ENCODE measurements at places on chromosomes 6 and 20.

GRCh38 chr20:2757969-2758368 lies 42.5 kb downstream of the CPXM1 start:
- DNase-seq, result no peak

GRCh38 chr6:16441262-16441661 lies 202.9 kb downstream of the GMPR start:
- no peak for DNase-seq

DNA sequence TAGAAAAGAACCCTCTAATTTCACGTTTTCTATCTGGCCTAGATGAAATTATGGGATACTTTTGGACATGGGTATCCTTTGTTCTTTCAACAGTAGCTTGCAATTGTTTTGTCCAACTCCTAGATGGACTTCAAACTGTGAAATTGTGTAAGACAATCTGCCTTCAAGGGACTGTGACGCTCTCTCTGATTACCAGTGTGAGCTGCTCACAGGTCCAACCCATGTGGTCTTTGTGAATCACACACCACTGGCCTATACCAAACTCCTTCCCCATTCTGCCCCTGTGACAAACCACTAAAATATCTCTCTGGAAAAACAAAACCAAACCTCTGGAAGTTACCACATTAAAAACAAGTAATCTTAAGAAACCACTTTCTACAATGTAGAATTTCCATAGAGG lies 59.5 kb downstream of the NINL start:
- peak; percentile 95 for DNase-seq

- no peak for DNase-seq
Measured at GRCh38 chr6:107822176-107823046, 1.7 kb downstream of the SCML4 start.

DNA sequence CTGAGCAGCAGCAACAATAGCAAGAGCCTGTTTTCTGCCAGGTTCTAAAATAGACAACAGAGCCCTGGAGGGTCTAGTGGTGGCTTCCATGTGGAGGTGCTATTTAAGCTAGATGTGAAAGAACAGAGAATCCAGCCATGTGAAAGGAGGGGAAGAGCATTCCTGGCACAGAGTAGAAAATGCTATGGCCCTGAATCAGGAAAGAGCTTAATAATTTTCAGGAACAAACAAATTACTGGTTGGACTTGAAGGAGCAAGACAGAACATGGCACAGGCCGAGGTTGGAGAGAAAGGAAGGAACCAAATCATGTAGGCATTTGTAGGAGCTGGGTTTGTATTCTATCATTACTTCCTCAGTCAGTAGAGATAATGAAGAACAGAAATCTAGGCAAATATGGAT lies 98.3 kb downstream of the AIG1 start:
- DNase-seq, result no peak
